ENCODE measurements at places on chromosomes 2 and 18.
A peak's percentile ranks its signal among the peaks of the same experiment; 100 is the strongest.

DNA sequence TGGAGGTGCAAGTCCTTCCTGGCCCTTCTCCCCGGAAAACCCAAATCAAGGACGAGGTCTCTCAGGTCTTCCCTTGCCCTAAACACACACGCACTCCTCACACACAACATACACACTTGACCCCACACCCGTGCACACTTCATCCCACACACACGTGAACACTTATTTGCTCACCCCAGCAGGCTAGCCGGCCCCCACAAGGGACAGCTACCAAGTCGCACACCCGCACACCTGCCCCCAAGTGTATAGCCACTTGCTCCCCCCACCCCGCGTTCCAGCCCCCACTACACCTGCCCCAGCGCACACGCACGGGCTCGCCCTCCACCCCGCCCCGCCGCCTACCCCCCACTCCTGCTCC lies 359 bp downstream of the TGFBRAP1 start:
- DNase-seq = no peak

GRCh38 chr2:233565685-233566140 lies 869 bp downstream of the USP40 start:
- DNase-seq = no peak

DNA sequence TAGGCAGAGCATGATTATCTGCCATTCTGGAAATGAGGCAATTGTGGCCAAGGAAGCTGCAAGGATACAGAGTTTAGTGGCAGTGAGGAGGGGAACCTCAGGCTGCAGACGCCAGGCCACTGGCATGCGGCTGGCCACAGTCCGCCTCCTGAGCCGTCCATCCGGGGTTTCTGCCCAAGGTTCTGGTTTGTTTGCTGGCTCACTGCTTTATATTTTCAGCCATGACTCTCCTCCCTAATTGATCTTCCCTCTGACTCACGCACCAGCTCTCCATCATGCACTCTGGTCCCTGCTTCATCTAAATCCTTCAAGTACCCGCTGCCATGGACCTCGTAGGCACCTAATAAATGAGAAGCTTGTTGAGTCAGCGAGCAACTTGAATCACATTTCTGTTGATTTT lies 107.8 kb upstream of the REV1 start:
- peak; percentile 28 for DNase-seq

GRCh38 chr2:101806123-101806522 lies 108.6 kb downstream of the MAP4K4 start:
- DNase-seq = peak; percentile 91

- DNase-seq = no peak
These were observed 262.6 kb downstream of the EN1 start for GRCh38 chr2:118584877-118585276.

DNA sequence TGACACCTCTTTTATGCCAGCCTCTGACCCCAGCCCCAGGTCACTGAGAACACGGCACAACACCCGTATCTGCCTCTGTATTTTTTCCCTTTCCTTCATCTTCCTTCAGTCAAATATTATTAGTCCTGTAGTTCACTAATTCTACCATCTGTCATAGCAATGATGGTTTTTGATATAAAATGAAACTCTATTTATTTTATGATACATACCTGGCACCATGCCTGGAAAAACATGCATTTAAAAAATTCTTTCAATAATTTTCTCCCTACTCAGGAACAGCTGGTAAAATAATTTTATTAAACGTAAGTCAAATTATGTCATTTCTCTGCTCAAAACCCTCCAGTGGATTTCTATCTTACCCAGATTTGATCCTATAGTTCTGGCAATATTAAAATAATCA lies 224.7 kb downstream of the CDH7 start:
- DNase-seq = no peak

- DNase-seq = no peak
These were observed 321.5 kb upstream of the TANK start for GRCh38 chr2:160838691-160839090.

DNA sequence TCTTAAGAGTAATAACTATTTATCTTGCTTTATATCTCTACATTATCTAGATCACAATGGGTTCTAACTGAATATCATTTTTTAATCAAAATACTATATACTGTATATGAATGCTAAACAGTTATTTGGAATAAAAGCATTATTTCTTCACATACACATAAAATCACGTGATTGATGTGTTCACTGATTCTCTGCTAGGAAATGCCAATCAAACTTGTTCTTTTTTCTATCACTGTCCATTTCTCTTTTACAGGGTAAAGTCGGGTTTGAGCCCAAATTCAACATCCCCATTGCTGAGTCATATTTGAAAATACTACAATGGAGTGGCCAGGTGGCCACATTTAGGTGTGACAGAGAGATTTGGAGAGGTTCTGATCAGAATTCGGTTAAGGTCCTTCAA lies 1114.0 kb upstream of the PIK3C3 start:
- DNase-seq = no peak

DNA sequence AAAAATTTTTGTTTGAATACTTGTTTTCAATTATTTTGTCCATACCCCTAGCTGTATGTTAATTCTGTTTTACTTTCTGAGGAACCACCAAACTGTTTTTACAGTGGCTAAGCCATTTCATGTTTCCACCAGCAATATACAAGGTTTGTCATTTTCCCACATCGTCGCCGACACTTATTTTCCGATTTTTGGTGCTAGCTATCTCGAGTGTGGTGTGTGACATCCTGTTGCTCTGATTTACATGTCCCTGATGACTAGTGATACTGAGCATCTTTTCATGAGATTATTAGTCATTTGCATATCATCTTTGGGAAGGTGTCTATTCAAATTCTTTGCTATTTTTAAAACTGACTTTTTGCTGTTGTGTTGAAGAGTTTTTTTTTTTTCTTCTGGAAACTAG lies 7.2 kb upstream of the GPC1 start:
- DNase-seq = no peak

GRCh38 chr2:53452957-53453748 lies 314.5 kb upstream of the CHAC2 start:
- DNase-seq = no peak

GRCh38 chr2:105634198-105634597 lies 110.5 kb upstream of the NCK2 start:
- DNase-seq = no peak

GRCh38 chr2:219423652-219424377 lies 5.6 kb downstream of the DES start:
- no peak for DNase-seq

DNA sequence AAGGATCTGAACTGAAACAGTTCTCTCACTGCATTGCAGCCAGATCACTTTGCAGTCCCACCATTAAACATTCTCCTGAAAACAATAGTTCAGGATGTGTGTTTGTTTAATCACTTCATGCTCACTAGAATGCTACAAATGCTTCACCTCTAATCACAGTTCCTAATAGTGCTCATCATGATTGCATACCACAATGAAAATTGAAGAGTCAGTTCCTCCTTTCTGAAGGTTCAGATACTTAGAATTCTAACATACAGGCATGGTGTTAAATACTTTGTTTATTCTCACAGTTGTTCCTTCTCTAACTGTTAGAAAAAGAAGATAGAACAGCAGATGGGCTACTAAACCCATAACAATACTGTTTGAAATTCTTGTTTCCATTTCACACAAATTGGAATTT lies 622.3 kb upstream of the ACVR2A start:
- DNase-seq = no peak

GRCh38 chr2:45688479-45689298 lies 37.2 kb downstream of the PRKCE start:
- peak; percentile 38 for DNase-seq

GRCh38 chr2:231392431-231393148 lies 2.9 kb upstream of the B3GNT7 start:
- no peak for DNase-seq

DNA sequence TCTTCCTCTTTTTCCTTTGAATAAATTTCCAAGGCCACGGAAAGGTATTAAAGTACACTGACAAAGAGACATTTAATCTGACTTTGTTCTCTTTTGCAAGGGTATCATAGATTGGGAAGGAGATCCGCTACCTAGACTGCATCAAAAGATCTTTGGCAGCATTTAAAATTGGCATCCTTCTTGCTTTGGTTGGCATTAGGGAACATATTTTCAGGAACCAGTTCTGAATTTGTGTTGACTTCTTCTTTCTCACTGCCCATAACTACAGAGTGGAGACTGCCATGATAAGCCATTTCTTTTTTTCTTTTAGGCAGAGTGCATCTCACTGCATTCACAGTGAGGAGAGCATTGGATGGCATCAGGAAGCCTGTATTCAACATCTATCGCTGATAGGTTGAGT lies 83.4 kb downstream of the DOCK10 start:
- DNase-seq = no peak

DNA sequence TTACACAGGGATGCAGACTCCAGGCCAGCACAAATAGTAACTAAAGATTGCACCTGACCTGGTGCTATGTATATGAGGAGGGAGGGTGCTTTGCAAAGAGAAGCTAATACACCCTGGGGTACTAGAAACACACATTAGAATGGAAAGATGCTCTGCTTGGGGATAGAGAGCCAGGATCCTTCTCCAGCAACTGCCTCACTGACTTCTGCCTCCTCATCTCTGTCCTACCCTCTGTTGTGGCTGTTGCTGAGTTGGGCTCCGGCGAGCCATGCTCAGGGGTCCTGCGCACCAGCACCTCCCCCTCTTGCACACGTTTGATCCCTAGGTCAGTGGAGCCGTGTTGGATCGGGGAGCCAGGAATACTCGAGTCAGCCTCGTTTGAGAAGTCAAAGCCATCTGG lies 23.7 kb upstream of the ORC2 start:
- DNase-seq = no peak

DNA sequence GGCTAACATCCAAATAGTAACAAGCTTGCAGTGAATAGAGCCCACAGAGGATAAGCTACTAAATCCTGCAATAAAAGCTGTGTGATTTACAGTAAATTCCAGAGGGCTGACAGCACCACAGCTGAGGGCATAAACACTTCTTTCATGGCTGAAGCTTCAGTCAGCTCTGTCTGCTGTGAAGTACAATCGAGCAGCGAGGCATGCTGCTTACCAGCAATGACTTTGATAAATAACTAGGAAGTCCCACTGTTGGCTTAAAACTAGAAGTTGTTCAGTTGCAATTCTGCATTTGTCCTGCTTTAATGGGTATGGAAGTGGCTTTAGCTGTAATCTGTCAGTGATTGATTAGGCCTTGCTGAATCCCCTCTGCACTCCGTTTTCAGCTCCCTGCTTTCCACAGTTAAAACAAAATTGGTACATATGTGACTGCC lies 65.2 kb upstream of the FIGN start:
- peak; percentile 83 for DNase-seq

DNA sequence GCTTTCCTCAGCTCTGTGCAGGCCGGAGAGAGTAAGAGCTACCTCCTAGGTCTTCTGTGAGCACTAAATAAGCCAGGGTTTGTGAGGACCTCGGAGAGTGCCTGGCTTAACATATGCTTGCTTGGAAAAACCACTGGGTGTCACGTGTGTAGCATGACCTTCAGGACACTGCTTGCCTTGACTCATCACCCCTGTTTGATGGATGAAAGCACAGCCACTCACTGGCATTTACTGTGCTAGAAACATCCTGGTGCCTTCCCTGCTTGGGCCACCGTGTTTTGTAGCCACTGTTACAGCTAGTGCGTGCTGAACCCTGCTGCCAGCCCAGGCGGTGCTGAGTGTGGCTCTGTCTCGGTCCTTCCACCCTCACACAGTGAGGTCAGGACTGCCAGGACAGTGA lies 34.8 kb upstream of the ITM2C start:
- DNase-seq = no peak

DNA sequence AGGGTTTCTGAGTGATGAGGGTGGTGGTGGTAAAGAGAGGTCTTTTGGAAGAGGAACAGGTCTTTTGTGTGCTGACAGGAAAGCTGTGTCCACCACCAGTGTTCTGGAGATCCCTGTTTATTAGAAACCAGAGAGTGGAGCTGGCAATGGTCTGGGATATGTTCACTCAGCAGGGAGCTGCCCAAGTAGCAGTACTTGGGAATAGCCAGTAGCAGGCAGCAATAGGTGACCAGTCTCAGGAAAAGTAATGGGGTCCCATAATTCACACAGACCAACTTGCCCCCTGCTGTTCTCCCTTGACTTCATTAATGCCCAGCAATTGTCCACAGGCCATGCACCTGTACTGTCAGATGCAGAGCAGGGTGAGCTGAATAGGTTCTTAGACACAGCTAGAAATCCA lies 1.8 kb downstream of the TSPYL6 start:
- DNase-seq = no peak

- no peak for DNase-seq
These were observed 413.3 kb downstream of the LRRTM4 start for GRCh38 chr2:77108915-77109314.

DNA sequence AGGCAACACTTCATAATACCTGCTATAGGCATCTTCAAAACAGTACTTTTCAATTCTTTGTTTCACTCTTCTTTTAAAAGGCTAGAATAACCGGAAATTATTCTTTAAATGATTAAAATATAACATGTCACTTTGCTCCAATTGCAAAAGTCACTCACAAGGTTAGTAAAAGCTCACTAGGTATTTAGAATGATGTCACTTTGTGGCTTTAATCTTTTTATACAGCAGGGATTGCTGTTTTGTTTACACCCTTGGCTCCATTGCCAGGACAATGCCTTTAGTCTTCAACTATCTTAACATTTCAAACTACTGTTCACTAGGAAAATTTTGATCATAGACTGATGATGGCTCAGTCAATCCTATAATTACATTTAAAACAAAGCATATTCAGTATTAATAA lies 157.1 kb downstream of the BAZ2B start:
- no peak for DNase-seq

DNA sequence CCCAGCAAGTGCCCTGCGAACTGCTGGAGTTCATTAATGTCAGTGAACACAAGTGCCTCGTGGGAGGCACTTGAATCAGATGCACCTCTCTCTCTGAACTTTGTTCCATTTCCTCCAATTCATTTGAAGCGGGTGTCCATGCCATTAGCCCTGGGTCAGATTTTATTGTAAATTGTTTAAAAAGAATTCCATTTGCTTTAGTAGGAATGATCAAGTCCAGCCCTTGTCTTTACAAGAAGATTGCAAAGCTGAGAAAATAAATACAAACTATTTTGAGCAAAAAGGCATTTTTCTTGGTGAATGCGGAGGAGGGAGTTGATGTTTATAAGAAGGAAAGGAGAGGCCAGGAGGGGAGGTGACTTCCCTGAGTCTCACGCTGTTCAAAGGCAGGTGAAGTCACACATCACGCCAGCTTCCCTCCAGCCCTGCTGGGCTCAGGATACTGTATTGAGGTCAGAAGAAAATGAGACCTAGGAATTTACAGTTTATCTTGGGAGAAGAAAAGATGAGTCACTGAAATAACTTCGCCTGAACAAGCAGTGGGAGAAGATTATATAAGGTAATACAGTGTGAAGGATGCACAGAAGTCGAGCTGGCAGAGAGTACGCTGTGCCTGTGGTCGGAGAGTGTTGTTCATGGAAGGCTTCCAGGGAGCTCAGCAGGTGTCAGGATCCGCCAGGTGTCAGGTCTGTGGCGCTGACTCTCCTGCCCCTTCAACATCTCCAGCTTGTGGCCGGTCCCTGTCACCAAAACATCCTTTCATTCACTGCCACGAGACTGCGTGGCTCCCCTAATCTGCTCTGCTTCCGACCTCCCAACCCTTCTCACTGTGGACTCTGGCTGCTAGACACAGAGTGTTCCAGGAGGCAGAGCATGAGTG lies 36.5 kb downstream of the EFR3B start:
- DNase-seq = peak; percentile 60

GRCh38 chr18:37674570-37674969 lies 109.0 kb upstream of the CELF4 start:
- no peak for DNase-seq

GRCh38 chr18:76985951-76986236 lies 146.7 kb downstream of the MBP start:
- no peak for DNase-seq

- DNase-seq = no peak
These were observed 52.5 kb upstream of the APCDD1 start for GRCh38 chr18:10401930-10402329.
